Thymus (tissue), 14 donors: ENCODE measurements at places on chromosomes 6 and 20. TPM values are rescaled to one million over a fixed set of nuclear protein-coding genes. Genes with fewer than 3 reads are reported as not detected.
A peak's percentile ranks its signal among the peaks of the same experiment; 100 is the strongest.

DNA sequence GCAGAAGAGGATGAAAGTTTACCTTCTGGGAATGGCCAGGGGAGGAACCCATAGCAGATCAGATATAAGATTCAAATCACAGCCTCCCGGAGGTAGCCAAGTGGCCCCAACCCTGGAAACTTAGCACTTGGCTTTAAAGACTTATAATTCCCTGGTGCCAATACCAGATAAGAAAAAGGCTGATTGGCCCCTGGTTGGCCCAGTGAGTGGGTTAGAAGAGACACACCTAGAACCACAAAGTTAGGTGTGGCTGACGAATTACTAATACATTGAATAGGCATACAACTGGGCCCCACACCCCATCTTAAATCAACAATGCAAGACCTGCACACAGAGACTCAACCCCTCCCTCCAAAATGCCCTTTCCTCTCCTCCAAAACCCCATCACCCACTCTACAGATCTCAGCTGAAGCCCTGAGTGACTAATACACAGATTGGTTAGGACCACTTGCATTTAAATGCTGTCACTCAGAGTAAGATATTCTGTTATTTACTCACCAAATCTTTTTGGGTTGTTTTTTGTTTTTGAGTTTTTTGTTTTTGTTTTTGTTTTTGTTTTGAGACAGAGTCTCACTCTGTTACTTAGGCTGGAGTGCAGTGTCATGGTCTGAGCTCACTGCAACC lies 315.4 kb upstream of the JARID2 start:
- no peak for DNase-seq

GRCh38 chr6:167481307-167481926 lies 156.5 kb downstream of the TTLL2 start:
- DNase-seq = no peak

GRCh38 chr6:143179901-143180612 lies 119.4 kb downstream of the AIG1 start:
- DNase-seq = no peak

PSORS1C2 gene
- not detected for total RNA-seq

OPRL1 gene
- 1.4 TPM for total RNA-seq

DNA sequence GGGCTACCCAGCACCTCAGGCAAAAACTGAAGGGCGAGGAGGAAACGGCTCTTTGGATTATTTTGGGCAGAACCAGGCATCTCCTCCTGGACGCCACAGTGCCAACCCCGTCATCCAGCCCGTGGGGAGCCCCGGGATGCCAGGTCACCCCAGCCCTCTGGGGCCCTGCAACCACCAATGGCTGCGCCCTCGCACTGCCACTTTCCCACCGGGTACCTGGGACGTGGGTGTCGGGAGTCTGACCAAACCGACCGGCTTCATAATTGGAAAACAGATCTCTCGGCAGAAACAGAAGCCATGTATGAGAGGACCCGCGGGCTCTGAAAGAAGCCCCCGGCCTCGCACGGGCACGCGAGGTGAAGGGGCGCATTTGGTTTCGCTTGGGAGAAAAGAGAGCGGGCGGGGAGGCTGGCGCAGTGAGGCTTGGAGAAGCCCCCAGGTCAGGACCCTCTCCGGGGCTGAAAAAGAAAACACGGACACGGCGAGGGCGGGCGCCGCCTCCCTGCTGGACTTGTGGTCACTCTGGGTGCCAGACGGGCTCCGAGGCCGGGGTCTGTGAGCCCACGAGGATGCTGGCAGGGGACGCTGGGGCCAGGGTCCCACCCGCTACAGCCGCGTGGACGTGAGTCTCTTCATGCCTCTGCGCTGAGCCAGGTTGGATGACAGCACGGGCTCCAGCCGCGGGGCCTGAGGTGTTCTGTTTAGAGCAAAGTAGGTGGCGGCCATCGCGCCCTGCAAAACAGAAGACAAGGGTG lies 29.6 kb upstream of the MPC1 start:
- DNase-seq = no peak

MLN gene
- total RNA-seq = 0.61 TPM

GRCh38 chr6:104952911-104953399 lies 4.0 kb upstream of the LIN28B start:
- DNase-seq = no peak

MAFB gene
- total RNA-seq = 3.5 TPM

- DNase-seq = peak; percentile 14
Measured at GRCh38 chr6:42136508-42137193, 5.8 kb downstream of the C6orf132 start.

RIPOR2 gene
- total RNA-seq = 48.4 TPM

DNA sequence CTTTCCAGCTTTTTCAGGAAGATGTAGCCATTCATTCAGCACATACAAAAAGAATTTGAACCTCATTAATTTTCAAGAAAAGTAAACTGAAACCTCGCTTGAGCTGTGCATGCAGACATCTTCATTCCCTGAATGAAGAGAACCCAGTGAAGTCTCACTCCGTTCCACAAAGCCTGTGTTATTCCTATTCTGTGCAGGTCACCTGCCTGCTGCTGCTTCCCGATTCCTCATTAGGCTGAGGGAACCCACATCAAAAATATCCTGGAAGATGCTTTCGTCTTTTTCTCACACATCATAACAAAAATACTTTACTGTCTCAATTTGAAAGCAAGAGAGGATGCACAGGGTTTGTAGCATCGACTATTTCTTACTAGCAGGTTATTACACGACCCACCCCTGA lies 40.1 kb downstream of the TRMT6 start:
- no peak for DNase-seq

GRCh38 chr20:36217226-36217625 lies 19.1 kb upstream of the AAR2 start:
- no peak for DNase-seq

DNA sequence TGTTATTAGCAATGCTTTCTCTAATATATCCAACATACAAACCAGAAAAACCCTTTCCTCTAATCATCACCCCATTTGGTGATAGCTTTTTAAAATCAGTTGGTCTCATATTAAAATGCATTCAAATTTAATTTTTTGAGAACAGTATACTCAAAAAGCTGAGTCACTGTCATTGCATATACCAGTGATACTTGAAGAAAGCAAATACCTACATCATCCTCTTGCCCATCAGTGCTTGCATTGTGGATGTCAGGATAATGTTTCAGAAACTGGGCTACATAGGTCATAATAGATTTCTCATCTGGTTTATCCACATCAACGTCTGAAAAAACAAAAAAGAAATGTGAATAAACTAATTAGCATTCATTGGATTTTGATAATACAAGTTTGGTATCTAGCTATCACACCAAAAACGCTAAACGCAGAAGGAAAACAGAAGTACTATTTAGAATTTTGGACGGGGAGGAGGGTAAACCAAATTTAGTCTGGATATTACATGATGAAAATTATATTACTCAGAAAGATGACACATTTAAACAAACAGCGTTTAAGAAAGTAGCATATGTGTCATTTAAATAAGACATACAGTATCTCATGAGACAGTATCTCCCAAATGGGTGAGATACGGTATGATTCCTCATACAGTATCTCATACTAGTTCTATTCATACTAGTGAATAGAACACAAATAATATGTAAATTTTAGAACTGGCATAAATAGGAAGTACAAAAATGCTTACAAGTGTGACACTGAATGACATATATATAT lies 134.6 kb downstream of the SYNE1 start:
- DNase-seq = no peak

DNA sequence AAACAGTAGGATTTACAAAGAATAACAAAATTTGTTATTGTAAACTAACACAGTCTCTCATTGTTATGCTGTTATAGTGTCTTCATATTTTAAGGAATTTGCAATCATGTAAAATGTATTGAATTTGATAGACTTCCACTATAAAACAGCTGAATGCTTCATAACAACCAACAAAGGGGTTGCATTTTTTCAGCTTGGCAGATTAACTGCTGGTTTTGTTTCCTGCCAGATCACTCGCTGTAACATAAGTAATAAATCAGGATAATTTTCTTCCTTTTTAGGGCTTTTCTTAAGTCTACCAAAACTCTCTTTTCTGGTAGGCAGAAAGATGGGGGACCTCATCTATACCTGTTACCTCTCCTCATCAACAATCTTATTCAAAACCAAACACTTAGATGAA lies 169.8 kb downstream of the SAMD5 start:
- no peak for DNase-seq

PPP1R14C gene
- 0.42 TPM for total RNA-seq

EYA2 gene
- total RNA-seq = 11.1 TPM

LMBRD1 gene
- 36.4 TPM for total RNA-seq

DNA sequence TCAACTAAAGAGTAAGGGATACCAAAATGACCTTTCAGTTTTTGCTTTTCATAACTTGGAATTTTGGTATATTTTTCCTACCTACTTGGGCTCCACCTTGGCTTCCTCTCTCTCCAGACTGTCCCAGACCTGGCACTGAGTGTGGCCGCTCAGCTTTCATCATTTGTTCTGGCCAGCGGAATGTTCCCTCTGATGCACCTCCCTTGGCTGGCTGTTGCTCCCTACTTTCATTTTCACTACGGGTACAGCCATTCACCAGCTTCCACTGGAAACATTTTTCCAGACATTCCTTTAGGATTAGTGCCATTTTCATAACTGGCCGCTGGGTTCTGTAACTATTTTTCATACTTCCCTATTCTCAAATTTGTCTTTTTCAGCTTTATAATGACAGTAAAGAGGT lies 487.4 kb downstream of the TENT5A start:
- no peak for DNase-seq

DNA sequence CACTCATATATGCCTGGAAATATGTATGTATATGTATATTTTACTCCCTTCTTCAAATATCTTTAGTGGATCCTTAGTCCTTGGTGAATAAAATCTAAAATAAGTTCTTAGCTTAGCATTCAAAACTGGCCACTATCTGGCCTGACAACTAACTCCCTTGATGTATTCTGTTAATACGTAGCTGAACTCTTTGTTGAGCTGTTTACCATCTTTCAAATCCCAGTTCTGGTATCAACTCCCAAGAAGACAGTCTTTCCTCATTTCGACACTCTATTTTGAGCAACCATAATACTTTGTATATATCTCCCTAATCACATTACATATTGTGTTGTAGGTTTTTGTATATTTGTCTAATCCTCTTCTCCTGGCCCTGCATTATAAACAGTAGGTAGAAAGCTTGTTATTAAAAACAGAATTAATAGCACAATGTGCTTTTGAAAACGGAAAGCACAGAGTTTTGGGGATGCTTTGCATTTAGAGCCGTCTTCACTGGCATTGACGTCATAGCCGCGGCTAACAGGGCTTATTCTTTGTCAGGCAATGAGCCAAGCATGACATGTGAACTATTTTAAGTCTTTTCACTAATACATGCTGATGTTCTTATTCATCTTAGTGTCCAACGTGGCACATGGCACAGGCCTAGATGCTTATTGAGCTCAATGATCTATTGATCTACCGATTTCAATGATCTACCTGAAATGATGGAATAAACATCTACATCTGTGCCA lies 47.2 kb upstream of the CCN2 start:
- DNase-seq = no peak

DNA sequence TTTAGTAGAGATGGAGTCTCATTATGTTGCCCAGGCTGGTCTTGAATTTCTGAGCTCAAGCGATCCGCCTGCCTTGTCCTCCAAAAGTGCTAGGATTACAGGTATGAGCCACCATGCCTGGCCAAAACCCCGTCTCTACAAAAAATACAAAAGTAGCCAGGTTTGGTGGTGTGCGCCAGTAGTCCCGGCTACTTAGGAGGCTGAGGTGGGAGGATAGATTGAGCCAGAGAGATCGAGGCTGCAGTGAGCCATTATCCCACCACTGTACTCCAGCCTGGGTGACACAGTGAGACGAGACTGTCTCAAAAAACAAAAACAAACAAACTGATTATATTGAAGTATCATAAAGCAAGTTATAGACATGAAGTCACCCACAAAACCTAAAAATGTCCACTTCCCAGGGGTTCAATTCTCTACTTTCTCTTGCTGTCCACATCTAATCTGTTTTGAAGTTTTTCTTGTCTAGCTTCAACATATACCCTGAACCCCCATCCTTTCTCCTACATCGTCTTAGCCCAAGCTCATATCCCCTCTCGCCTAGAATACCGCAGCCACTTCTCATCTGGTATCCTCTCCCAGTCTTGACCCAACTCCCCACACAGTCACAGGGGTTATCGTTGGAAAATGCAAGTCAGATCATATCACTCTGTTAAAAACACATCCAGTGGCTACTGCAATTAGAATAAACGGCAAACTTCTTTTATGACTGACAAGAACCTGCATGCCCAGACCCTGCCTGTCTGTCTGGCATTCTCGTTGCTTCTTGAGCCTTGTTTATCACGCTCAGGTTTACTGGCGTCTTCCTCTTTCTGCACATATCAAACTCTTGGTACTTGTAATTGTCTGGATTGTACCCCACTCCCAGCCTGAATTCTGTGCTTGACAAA lies 20.1 kb upstream of the NCOA3 start:
- no peak for DNase-seq

DNA sequence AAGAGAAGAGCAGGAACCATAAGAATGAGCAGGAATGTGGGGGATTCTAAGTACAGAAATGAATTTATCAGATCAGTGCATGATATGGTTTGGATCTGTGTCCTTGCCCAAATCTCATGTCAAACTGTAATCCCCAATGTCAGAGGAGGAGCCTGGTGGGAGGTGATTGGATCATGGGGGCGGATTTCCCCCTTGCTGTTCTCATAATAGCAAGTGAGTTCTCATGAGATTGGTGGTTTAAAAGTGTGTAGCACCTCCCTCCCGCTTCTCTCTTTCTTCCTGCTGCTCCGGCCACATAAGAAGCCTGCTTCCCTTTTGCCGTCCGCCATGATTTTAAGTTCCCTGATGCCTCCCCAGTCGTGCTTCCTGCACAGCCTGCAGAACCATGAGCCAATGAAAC lies 49.2 kb downstream of the KHDC1L start:
- no peak for DNase-seq
